Myometrial cell (primary cell): ENCODE measurements at places on chromosomes 5 and 9. TPM values are rescaled to one million over a fixed set of nuclear protein-coding genes. Genes with fewer than 3 reads are reported as not detected.

IL31RA gene
- total RNA-seq, result 1.1 and 2.3 TPM in 2 replicates

THOC3 gene
- total RNA-seq, result 45.7 and 75.5 TPM in 2 replicates

STING1 gene
- 43.0 and 48.2 TPM in 2 replicates for total RNA-seq

LCN15 gene
- not detected in 2 replicates for total RNA-seq

CENPP gene
- 3.0 and 4.0 TPM in 2 replicates for total RNA-seq

TLX3 gene
- total RNA-seq, result not detected in 2 replicates

ADAMTS16 gene
- 0.35 TPM in 1 of 2 replicates, not detected in the other for total RNA-seq
